Motor neuron (in vitro differentiated cells): ENCODE measurements at places on chromosomes 5 and 9. TPM values are rescaled to one million over a fixed set of nuclear protein-coding genes. Genes with fewer than 3 reads are reported as not detected.
A peak's percentile ranks its signal among the peaks of the same experiment; 100 is the strongest.

DNA sequence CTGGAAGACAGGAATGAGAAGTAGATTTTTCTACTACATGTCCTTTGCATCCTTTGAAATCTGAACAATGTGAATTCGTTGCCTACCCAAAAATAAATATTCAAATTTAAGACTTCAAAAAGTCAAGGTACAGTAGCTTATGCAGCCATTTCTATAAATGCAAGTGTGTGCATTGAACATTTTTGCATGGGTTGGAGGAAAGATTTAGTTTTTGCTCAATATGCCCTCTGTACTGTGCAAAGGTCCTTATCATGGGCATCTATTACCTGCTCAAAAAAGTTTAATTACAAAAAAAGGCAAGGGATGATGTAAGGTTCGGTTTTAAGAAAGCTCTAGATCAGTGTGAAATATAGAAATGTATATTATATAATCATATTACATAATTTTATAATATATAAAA lies 22.6 kb downstream of the AKNA start:
- no peak for ATAC-seq

DNA sequence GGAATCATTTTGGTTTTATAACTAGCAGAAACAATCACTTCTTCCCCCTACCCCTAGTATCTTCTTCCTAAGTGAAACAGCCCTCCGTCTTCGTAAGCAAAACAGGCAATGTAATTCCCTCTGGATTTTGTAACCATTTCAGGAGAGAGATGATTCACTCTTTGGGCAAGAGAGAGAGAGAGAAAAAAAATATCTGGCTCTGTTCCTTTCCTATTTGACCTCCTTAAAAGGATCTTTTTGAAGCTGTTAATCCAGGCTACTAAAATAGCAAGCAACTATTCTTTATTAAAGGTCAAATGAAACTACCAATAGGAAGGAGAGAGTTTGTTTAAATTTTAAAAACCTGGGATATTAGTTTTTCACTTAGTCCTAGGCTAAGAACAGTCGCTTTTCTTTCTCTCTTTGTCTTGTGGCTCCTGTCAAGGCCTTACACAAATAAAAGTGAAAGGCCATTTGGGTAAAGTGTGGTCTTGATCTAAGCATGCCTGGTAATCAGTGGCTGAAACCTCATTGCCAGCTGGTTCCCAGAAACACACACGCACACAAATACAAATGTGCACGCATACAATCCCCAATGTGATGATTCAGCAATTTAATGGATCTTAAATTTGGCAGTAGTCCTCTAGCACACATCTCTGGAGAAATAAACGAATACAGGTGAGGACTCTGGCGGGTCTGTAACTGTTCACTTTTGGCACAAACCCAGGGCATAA lies 70.2 kb downstream of the PRUNE2 start:
- peak; percentile 76 for ATAC-seq

DNA sequence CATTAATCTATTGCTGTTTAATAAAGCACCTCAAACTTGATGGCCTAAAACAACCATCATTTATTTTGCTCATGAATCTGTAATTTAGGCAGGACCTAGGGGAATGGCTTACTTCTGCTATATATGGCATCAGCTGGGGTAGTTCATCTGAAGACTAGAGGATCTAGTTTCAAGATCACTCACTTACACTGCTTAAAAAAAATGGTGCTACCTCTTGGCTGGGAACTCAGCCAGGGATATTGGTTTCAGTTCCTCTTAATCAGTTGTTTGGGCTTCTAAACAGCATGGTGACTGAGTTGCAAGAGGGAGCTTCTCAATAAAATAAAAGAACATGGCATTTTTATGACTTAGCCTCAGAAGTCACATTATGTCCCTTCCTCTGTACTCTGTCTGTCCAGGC lies 142.0 kb downstream of the FAM114A2 start:
- no peak for ATAC-seq

DNA sequence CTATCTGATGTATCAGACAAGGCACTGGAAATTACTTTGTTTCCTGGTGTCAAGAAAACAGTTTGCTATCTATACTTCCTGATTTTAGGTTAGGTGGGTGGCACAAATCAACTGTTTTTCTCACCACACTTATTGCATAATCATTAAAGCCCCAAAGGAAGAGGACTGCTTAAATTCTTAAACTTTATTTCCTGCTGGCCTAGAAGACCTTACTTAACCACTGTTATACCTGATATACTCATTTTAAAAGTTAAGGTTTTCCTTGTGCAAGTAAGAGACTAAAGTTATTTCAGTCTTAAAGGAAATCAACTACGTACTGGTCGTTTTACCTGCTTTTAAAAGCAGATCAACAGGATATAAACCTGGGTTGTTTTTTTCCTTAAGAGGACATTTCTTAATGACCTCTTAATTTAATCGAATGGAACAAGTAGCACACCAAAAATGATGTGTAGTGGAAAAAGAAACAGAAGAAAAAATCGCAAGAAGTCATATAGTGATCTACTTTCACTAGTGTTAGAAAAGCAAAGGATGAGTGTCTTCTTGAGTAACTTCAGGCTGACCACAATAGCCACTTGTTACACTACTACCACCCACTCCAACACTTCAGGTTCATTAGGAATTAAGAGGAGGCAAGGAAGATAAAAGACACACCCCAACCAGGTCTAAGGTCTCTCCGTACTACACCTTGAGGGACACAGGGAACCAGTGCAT lies 974 bp downstream of the CLINT1 start:
- peak; percentile 9 for ATAC-seq

DNA sequence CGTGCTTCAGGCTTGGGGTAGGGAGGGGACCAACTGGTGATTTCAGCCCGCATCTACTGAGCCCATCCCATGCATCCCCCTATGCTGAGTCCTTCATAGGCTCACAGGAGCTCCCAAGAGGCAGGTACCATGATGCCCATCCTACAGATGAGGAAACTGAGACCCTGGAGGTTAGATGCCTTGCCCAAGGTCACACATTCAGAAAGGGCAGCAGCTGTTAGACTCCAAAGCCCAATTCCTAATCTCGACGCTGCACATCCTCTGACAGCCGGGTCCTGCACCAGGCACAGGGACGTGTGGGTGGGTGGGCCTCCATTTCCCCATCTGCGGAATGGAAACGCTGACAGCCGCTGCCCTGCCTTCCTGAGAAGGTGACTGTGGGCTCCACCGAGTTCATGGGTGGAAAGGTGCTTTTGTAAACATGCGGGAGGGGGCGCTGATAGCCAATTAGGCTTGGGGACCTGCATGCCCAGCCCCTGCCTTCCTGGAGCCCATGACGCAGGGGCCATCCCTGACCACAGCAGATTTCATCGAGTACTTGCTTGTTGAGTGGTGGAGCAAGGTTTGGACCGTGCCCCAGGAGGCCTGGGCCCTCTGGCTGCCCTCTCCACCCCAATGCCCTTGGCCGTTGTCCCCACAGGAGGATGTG lies 2.2 kb downstream of the DNM1 start:
- no peak for ATAC-seq

DNA sequence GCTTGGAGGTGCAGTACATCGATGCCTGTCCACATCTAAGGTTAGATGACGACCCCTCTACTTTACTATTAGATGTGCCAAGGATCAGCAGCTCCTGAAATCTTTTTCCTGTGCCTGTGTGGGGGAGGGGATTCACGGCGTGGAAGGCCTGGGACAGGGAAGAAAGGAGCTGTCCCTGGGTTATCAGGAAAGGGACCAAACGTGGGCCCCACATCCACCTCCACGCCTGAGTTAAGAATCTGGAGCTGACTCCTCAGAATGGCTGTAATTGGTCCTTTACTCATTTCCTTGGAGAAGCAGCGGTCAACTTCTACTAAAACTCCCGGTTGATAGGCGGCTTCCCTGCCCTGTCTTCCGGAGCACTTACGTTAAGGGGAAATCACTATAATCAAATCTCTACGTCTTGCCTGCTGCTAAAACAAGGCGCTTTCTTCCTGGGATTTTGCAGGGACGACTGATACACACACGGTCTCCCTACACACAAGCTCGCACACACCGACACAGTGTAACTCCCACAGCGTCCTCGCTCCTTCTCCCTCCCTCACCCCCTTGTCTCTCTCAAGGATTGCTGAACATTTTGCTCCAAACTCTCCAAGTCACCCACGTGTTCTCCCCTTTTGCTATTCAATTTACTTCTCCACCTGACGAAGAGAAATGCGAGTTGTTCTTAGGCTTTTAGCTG lies 1.4 kb downstream of the PDE4D start:
- ATAC-seq, result no peak

Gene FOXI1
- 0.35 TPM in 1 of 2 replicates, not detected in the other for total RNA-seq

DNA sequence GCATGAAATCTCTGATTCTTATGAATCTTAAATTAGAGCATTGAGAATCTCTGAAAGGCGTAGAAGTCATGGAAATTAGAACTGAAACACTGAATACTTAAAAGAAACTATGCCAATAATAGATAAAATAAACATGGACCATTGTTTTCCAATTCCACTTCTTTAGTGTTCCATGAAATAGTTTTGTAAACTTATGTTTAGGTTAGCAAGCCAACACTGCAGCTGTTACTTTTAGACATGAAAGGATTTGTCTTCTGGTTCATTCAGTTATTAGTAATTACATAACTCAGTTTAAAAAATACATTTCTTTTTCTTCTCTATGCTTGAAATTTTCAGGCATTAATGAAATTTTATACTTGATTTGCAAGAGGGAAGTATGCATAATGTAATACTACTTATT lies 733.4 kb upstream of the NUDT12 start:
- no peak for ATAC-seq

- no peak for ATAC-seq
Observed at GRCh38 chr5:96530901-96531300, 97.9 kb upstream of the PCSK1 start.

DNA sequence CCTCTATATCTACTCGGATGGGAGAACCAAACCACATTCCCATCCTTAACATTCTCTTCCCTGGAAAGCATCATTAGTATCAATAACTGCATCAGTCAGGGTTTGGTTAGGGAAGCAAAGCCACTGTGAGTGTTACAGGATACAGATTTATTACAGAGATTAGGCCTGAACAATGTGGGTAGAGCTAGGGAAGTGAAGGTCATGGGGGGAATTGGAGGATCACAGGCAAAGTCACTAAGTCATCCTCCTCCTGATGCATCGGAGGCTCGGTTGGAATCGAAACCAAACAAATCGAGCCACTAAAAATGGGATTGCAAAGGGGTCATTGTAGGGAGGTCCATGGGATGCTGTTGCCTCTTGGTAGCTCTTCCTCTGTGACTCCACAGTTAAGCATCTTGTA lies 61.8 kb upstream of the ZBTB43 start:
- ATAC-seq, result no peak

GRCh38 chr9:123651273-123651672 lies 278.7 kb downstream of the DENND1A start:
- no peak for ATAC-seq

GRCh38 chr9:110317911-110318310 lies 19.8 kb downstream of the TXNDC8 start:
- no peak for ATAC-seq

Gene PCDHGB2
- total RNA-seq, result 0.77 and 0.92 TPM in 2 replicates

DNA sequence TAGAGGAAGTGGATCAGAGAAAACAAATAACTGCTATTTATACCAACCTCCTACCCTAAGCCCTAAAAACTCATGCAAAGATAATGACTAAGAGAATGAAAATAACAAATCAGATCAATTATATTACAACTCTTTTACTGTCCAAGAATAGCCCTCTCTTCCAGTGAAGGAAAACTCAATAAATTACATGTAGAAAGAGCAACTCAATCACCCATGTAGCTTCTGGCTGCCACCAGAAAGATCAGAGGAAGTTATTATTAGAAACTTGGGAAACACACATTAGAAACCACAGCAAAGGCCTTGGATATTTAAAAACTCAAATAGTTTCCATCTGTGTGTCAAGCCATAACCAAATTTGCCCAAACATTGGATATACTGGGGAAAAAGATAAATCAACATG lies 134.0 kb upstream of the TARS1 start:
- no peak for ATAC-seq

DNA sequence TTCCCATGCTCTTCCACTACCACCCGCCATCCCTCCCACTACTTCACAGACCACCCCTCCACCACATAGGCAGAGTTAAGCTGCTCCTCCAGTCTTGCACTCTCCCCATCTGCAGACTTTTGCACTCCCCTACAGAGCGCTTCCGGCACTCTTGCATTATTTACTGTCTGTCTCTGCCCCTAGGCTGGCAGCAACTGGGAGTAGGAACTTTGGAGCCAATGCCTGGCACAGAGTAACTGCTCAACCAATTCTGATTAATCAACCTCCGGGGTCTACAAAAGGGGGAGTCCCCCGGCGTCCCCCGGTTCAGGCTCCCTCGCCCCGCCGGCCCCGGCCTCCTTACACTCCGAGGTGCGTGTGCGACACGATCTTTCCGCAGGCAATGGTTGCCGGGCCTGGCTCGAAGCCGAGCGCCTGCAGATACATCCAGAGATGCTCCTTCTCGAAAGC lies 498 bp downstream of the HAUS6 start:
- peak; percentile 9 for ATAC-seq

DNA sequence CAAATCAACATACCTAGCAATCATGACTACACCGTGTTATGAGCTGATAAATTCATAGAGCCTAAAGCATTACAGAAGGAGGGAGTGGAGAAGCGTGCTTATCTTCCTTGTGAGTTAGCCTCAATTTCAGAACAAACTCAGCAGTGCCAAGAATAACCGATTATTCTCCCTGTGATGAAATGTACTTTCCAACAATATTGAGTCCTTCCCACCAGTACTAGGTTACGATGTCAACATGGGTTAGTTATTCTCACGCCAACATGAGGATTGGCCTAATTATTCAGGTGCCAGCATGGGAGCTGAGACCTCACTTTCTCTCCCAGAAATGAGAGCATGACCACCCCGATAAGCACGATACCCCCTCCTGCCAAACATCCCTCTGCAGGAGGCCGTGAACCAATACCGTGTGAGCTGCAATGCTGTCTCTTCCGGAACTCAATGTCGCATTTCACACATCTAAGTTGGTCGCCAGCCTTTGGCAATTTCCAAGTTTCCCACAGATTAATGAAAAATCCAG lies 193.7 kb downstream of the ENC1 start:
- ATAC-seq, result no peak

Gene SHISAL2B
- total RNA-seq, result 0.36 TPM in 1 of 2 replicates, not detected in the other

Gene TEX48
- not detected in 2 replicates for total RNA-seq

GRCh38 chr9:135607401-135608293 lies 31.7 kb downstream of the GLT6D1 start:
- no peak for ATAC-seq

- ATAC-seq, result no peak
Observed at GRCh38 chr5:35622974-35623373, 5.3 kb downstream of the SPEF2 start.

GRCh38 chr5:81134066-81134465 lies 99.1 kb upstream of the CKMT2 start:
- ATAC-seq, result no peak

GRCh38 chr5:7331131-7331530 lies 64.8 kb upstream of the ADCY2 start:
- ATAC-seq, result peak; percentile 94

Gene TMEFF1
- 0.58 and 1.1 TPM in 2 replicates for total RNA-seq
